ENCODE measurements at places on chromosomes 7 and 10. TPM values are rescaled to one million over a fixed set of nuclear protein-coding genes. Genes with fewer than 3 reads are reported as not detected.

GRCh38 chr7:19351341-19352304 is 206.4 kb upstream of the FERD3L start:
- no peak for DNase-seq

GRCh38 chr10:133056651-133057178 is 31.0 kb upstream of the ADGRA1 start:
- no peak for DNase-seq

DNA sequence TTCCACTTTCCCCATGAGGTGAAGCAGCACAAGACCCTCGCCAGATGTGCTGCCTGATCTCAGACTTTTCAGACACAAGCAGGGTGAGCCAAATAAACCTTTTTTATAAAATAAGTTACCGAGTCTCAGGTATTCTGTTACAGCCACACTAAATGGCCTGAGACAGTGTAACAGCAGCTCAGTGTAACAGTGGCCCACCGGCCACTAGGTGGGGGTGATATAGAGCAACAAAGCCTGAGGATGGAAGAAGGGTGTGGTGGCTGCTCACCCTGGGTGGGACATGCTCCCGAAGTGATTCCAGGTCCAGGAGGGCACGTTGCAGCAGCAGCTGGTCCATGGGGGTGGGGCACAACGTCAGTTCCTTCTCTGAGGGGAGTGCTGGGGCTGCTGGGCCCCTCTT is 44.6 kb downstream of the BMS1 start:
- no peak for DNase-seq

GRCh38 chr7:100049441-100050291 is at the start of gene ZSCAN21:
TSS of gene ZSCAN21 (plus strand) at chr7:100049774. CDS start at chr7:100057007, 7,233 bp downstream.
- peak; percentile 83 for DNase-seq

DNA sequence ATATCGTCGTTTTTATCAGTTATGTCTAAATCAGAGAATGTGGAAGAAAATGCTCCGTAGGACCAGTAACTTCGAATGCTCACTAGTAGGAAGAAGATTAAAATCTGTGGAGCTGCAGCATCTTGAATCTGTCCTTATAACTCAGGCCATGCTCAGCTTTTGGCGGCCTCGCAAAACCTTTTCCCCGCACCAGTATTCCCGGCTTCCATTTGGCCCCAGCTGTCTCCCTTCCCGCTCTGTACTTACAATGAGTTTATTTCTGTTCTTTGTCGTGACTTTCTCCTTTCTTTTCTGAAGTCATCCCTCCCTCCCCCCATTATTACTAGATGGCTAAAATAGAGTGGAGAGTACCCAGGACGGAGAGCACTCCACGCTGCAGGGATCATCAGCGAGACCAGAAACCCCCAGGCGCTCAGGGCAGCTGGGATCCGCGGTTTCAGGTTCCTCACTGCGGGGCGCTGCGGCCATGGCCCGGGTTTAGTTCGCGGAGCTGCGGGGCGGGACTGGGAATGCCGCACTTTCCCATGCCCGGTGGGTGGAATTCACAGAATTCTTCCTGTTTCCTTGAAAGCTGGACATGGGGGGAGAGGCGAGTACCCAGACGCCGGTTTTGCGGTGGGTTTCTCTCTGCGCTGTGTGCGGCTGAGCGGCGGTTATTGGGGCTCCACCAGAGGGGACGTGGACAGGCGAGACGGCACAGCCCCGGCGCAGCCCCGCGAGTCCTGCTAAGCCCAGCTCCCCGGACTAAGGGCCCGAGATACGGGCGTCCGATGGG is 183.5 kb downstream of the POM121L12 start:
- DNase-seq: no peak

GRCh38 chr10:87716348-87716670 is 56.6 kb downstream of the PAPSS2 start:
- no peak for DNase-seq

DNA sequence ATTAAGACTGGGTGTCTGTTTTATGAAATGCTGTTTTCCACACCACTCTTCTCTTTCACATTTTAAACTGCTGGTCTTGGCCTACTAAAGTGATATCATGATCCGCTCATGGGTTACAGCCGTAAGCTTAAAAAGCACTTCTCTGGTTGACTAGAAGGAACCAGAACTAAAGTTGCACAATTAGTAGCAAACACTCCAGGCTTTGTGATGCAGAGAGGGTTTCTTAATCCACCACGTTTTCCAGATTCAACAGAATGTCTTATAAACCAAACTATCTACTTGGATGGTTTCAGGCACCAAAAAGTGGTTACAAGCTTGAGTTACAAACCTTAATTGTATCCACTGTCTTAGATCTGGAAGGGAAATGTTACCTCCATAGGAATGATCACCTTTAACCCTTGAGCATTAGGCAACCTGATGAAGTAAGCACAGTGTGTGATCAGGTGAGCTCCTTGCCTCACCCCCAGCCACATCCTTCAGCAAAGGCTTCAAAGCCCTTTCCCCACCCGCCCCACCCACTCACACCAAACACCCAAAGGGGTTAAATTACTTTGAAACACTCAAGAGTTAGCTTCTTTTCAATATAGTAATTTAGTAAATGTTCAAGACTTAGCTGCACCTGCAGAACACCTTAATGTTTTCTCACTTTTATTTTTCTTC is 3.5 kb downstream of the ELMO1 start:
- DNase-seq: no peak

DNA sequence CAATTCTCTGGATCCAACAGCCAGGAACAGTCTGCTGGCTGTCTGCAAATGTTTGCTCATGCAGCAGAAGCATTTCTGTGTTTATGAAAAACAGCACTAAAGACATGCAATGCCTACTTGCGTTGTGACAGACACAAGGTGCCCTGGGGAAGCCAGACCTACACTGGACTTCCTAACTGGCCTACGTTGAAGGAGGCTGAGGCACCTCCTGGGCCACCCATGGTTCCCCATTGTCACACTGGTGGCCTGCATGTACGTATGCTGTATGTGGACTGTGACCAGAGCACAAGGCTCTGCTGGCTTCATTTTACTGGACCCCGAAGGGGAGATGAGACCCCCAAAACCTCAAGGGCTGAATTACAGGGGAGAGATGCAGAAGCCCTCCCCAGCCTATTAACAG is 27.7 kb downstream of the PSAP start:
- DNase-seq: no peak

- no peak for DNase-seq
These were observed 22.2 kb downstream of the ZRANB1 start for GRCh38 chr10:124963866-124964720.

DNA sequence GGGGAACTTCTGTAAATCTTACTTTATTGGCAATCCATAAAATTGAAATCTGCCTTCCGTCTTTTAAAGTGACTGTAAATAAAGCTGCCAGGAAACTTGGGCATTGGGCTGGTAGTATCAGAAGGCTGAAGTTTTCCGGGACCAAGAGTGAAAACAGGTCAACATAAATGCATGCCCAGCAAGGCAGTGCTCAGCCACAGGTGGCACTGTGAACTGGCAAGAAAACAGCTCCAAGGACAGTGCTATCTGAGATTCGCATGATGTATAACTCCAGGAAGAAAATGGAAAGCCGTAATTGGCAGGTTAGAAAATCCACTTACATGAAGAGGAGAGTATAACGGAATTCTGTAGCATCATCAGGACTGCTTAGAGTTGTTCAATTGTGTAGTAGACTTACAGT is 1.9 kb upstream of the INSYN2A start:
- no peak for DNase-seq

DNA sequence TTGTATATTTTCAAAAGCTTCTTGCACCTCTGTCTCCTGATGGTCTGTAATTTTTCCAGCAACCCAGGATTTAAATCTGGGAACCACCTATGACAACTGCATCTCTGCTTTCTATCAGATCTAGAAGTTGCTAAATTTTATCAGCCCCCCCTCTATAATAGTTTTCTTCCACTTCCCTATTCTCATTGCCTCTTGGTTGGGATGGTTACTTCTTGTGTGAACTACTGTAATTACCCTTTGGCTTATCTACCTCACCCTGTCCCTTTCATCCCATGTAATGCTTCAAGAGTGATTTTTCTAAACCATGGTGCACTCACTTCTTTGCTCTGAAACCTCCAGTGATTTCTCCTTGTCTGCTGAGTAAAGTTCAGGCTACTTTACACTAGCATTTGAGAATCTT is 92.3 kb downstream of the BMPR1A start:
- DNase-seq: no peak

DNA sequence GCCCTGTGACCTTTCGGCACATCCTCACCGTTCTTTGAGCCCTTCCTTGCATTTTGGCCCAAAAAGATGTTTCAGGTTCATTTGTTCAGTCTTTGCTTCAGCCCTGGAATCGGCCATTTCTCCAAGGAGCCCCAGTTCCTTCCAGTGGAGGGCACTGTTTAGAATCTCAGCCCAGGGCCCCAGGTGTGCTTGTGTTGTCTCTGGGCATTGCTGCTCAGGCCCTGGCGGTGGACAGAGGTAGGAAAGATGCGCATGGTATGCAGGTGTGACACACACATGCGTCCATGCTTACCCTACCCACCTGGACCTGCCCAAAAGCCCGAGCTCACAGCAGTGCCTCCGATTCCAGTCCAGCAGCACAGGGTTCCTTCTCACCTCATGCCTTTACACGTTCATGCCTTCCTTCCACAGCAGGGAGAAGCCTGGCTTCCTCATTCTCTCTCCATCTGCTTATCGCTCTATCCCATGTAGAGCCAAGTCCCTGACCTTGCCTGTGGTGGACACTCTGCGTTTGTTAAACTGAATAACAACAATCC is 70.6 kb downstream of the LHPP start:
- no peak for DNase-seq

DNA sequence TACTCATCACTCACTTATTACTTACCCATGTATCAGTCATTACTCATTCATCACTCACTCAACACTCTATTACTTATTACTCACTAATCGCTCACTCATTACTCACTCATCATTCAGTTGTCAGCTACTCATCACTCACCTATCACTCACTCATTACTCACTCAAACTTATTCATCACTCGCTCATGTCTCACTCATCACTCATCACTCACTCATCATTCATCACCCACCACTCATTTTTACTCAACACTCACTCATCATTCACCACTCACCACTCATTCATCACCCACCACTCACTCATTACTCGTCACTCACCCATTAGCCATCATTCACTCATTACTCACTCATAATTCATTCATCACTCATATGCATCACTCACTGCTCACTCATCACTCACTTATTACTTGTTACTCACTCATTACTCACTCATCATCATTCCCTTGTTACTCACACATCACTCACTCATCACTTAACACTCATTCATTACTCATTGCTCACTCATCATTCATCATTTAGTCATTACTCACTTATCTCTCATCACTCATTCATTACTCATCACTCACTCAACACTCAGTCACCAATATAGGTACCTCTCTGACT is 237.9 kb downstream of the ADARB2 start:
- no peak for DNase-seq

- DNase-seq: peak; percentile 16
These were observed 49.4 kb downstream of the FRMPD2 start for GRCh38 chr10:48224979-48225560.

GRCh38 chr10:118720685-118721538 is 33.9 kb downstream of the CACUL1 start:
- DNase-seq: peak; percentile 79

DNA sequence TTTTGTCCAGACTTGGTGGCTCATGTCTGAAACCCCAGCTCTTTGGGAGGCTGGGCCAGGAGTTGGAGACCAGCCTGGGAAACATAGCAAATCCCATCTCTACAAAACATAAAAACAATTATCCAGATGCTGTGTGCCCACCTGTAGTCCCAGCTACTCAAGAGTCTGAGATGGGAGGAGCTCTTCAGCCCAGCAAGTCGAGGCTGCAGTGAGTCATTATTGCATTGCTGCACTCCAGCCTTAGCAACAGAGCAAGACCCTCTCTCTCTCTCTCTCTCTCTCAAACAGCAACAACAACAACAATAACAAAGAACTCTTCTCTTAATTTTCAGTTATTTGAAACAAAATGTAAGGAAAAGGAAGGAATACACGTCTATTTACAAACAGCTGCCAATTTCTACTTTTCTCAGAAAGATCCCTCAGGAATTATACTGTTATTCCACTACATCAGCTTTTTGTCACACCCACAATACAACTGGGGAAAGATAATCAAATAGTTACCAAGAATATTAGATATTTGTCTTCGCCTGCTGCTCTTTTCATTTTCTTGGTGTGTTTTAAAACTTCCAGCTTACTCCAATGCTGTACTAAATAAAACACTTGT is 5.1 kb upstream of the TSPAN12 start:
- DNase-seq: no peak

DNA sequence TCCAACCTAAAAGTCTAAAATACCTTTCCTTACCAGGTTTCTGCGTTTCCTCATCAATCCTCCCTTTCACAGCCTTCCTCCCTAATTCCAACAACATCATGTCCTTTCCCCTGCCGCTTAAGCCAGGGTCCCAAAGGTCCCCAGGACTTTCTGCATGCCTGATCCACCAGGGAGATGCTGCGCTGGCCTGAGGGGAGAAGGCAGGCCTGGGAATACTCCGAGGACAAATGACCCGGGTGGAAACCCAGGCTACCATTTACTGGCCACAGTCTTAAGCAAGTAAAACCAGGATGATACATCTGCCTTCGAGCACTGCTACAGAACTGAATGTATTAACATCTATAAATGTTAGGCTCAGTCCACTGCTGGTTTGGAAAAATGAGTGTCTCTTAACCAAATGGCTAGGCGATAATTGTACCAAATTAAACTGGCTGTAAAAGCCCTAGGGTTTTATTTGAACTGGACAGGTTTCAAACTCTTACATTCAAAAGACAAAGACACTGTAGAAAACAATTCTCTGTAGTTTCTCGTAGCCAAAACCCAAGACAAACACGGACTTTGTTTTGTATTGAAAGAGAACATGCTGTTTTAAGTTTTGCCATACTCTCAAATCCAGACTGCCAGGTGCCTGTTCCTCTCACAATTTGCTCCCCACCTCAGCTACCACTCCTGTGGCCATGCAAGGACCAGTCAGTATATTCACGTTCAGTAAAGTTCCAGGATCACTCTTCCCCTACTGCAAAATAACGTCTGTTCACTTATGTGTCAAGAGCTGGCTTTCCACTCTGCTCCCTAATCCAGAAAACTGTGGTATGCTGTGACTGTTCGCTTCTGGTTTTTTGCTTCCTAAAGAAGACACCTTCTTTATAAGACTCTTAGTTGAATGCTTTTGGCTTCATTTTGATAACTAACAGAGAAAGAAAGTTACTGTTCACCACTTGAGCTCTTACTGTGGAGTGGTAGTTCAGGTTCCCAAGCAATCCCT is 145.7 kb downstream of the RNF216 start:
- peak; percentile 44 for DNase-seq

- DNase-seq: peak; percentile 95
These were observed 148.7 kb upstream of the RSU1 start for GRCh38 chr10:16965740-16966447.

Gene GCK
- total RNA-seq: not detected

Gene FAM13C
- 9.1 TPM for total RNA-seq

Gene TMEM229A
- 3.8 TPM for total RNA-seq

Gene LDB1
- 35.6 TPM for total RNA-seq

Gene C10orf105
- total RNA-seq: not detected

Gene CTAGE6
- 4.5 TPM for total RNA-seq

Gene PLEKHS1
- total RNA-seq: not detected

Gene CALML3
- not detected for total RNA-seq

Measured in fibroblast of the aortic adventitia (primary cell).